NCI-H2081 (cell line): ENCODE measurements at places on chromosomes 11 and 22.

GRCh38 chr11:111982541-111983186 lies 42.5 kb upstream of the DLAT start:
- DNase-seq = no peak

- DNase-seq = peak; percentile 55
Measured at GRCh38 chr11:36376888-36377758, 81.0 kb downstream of the PRR5L start.

DNA sequence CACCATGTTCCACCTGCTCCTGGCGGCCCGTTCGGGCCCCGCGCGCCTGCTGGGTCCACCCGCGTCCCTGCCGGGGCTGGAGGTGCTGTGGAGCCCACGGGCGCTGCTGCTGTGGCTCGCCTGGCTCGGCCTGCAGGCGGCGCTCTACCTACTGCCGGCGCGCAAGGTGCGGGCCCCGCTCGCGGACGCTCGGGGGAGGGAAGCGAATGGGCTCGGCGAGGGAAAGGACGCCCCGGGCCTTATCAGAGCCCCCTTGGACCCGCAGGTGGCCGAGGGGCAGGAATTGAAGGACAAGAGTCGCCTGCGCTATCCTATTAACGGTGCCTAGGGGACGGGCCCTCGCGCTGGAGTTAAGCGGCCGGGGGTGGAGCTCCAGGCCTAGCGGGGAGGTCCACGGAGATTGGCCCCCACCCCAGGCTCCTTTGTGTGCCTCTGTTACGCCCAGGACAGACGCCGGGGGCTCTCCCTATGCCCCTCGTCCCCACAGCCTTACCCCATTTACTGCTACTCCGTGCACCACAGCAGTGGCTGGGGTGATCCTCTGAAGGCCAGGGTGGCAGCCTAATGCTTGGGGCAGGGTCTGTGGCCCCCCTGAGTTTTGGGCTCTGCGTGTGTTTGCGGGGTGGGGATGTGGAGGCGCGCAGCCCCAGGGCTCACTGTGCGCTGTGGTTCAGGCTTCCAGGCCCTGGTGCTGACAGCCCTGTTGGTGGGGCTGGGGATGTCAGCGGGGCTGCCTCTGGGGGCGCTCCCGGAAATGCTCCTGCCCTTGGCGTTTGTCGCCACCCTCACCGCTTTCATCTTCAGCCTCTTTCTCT lies 1.1 kb downstream of the TM7SF2 start:
- peak; percentile 55 for DNase-seq

DNA sequence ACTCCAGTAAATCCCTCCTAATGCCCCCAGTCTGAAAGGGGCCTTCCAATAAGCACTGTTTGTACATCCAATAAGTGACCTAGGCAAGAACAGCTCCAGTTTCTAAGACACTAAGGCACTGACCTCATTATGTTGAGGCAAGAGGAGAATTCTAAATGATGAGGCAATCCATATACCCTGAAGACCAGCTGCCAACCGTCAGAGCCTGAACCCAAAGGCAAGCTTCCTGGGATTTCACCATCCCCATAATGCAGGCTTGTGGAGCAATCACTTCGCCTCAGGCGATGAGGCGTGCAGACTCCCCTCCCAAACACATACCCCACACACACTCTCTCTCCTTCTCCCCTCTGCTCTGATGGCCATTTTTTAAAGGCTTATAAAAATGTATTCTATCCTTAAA lies 49.5 kb downstream of the LGR4 start:
- peak; percentile 26 for DNase-seq
